ENCODE measurements at places on chromosomes 4 and X.

GRCh38 chr4:52545099-52546069, 113.7 kb downstream of the USP46 start:
- DNase-seq, result peak; percentile 40

DNA sequence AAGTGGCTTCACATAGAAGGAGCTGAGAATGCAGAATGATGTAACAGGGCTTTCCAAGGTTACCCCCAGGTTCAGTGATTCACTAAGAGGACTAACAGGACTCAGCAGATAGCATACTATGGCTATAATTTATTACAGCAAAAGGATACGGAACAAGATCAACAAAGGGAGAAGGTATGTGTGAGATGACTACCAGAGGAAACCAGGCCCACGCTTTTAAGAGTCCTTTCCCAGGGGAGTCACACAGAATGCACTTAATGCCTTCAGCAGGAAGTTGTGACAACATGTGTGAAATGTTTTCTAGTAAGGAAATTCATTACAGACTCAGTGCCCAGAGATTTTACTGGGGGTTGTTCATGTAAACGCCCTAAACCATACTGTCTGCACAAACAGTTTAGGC, 373.6 kb upstream of the MAGEB2 start:
- DNase-seq, result no peak

- DNase-seq, result peak; percentile 74
These were observed 32.8 kb downstream of the ELOVL6 start for GRCh38 chr4:110165382-110166286.

DNA sequence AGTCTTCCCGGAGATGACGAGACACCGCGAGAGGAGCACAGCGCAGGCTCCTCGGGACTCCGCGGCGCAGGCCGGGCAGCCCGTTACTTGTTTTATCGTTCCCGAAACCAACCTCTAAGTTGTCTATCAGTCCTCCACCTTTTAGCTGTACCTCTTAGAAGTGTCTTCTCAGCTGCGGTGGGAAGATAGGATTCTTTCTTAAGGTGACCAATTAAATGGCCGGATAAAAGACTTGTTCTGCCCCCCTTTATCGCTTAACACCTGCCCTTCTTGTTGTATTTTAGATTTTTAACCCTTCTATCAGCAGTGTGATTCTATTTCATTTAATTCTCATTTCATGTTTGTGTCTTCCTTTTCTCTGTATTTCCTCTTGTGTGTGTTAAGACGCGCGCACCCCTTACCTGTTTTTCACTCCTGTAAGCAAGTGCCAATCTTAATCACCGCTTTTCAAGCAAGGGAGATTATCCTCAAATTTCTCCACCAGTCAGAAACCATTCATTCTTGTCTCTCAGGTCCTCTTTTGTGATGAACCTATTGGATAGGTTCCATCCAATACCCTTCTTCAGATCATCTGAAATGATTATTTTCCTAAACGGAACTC, at the start of gene SLC9B2:
Gene SLC9B2 (minus strand): TSS at position 15 of the 601 bp plus-strand sequence. CDS start 9,211 bp downstream, outside the sequence.
- peak; percentile 6 for DNase-seq

- no peak for DNase-seq
These were observed 619.2 kb downstream of the RAPGEF2 start for GRCh38 chr4:159722052-159722451.

DNA sequence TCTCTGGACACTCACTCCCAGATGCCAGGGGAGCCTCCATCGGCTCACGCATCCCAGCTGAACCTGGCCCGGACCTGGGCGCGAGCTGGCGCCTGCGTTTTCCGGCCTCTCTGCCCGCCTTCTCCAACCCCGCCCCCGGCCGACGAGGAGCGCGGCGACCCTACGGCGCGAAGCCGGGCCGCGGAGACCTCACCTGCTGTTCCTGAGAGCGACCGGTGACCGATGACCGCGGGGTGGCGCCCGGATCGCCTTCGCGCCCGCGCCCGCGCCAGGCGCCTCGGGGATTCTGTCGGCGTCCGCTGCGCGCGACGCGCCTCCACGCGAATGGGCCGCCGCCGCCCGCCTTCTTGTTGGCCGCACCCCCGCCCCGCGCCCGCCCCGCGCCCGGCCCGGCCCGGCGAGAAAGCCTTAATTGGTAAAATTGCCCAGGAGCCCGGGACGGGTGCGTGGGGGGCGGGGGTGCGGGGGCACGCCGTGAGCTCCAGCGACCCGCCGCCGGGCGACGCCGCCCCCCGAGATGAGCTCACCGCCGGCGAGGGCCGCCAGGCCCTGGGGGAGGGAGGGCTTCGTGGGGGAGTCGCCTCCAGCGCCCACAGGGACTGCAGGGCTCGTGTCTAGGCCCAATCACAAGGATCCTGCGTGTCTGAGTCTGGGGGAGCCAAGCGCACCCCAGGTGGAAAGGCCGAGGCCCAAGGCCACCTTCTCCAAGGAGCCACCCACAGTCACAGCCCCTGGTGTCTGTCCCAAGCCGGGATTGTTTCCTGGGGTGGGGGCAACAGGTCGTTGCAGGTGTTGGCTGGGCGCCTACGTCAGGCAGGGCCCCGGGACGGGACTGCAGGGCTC, at the start of gene FLNA:
Gene FLNA (minus strand): TSS at position 322 of the 843 bp plus-strand sequence. CDS start 3,389 bp downstream, outside the sequence.
- peak; percentile 30 for DNase-seq

GRCh38 chrX:16671005-16671404, 21.0 kb downstream of the S100G start:
- no peak for DNase-seq

GRCh38 chr4:152534541-152535359, 1.1 kb downstream of the FBXW7 start:
- DNase-seq, result peak; percentile 45

DNA sequence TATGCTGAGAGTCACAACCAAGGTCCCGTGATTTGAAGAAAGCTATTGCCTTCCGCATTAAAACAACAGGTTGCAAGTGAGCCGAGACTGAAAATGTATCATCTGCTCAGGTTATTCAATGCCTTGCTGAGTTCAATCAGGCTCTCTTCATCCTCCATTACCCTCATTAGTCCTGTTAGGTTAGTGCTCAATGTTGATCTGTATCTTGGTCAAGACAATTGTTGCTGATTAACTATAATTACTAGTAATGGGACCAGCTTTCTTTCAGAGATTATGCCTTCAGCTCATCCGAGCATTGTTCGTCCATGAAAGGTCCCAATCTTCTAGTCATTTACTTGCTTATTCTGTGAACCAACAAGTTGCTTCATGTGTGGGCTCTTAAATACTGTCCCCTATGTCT, 534.6 kb upstream of the FAM241A start:
- DNase-seq, result no peak

- DNase-seq, result no peak
These were observed 454.1 kb upstream of the ADGRL3 start for GRCh38 chr4:60745800-60746571.

DNA sequence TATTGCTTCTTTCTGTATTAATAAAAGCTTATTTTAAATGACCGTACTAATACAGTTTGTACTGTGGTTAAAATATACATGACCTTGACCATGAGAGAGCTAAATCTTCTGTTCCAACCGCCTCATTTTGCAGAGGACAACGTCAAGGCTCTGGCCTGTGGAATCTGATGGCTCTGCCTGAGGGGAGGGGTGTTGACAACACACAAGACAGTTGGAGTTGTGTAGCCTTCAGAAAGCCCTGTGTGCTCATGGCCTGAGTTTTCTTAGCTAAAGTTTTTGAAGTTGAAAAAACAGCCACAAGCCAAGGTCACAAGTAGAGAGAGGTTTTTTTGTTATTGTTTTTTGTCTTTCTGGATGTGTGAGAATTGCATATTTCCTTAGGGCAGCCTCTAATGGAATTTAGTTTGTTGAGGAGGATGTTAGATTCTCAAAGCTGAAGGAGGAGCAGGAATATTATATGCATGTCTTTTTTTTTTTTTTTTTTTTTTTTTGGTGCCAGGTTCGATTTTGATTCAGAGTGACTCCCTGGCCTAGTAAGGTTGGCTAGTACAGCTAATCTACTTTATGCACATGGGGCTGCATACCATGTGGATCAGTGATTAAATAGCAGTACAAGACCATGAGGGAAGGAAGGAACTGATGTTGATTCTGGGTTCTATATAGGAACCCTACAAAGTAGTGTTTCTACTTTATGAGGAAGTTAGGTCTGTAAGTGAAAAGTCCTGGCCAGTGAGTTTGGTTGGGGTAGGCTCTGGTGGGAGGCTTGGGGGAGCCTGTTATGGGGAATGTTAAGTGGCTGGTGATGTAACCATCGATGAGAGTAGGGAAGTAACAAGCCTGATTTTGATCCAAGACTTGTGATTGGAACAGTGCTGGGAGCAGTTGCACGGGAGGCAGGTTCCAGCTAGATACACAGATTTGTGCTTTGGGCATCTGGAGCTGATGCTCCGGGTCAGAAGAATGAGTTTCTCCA, 20.3 kb downstream of the SMS start:
- no peak for DNase-seq

DNA sequence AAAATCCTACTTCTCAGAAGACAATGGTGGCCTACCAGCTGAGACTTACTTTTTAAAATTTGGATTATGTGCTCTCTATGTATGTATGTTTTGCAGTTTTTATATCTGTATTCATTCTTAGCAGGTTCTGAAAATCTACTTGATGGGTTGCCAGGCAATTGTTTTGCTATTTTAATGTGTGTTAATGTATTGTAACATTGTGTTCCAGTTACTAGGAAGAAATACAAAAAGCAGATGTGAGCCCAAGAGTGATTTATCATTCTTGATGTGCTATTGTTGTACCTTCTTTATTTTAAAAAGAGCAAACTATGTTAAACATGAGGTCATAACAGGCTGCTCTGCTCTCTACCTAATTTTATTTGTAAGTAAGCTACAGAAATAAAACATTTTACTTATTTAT, 81.9 kb downstream of the REPS2 start:
- DNase-seq, result no peak

- no peak for DNase-seq
These were observed 14.9 kb downstream of the IGFBP7 start for GRCh38 chr4:57095245-57095644.

DNA sequence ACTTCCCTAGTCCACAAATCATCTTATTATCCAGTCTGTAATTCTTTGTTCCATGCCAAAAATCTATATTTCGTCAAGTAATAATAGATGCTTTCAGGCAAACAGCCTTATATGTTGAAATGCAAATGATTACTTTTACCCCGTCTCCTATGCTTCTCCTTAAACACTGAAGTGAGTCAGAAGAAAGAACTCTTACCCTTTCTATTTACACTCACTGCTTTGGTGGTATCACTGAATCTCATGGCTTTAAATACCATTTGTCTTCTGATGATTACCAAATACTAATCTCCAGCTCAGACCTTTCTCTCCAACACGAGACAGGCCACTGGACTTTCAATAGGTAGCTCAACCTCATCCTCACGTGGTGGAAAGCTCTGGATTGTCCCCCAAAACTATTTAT, 558.1 kb downstream of the IL1RAPL1 start:
- no peak for DNase-seq

GRCh38 chrX:21932292-21933002, 8.1 kb upstream of the SMS start:
- DNase-seq, result no peak

GRCh38 chrX:132088864-132089263, 39.0 kb downstream of the FRMD7 start:
- no peak for DNase-seq

DNA sequence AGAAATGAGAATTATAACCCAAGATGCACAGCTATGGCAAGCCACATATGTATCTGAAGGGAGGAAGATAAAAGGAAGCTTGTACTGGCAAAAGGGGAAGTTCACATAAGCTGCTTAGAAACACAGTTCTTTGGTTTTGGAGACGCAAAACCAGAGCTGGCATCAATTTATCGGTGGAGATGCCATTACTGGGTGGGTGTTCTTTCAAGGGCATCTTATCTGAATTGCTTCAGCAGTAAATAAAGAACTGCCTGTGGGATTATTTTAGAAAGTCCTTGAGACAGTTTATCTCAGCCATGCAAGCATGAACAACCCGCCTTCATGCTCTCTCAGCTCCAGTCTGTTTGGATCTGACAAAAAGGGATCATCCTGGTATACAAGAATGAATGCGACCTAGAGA, 60.8 kb downstream of the DDX60 start:
- no peak for DNase-seq

- DNase-seq, result no peak
These were observed 647.4 kb downstream of the BCOR start for GRCh38 chrX:39450234-39450977.

GRCh38 chrX:76076124-76076523, 96.7 kb upstream of the PBDC1 start:
- DNase-seq, result no peak

DNA sequence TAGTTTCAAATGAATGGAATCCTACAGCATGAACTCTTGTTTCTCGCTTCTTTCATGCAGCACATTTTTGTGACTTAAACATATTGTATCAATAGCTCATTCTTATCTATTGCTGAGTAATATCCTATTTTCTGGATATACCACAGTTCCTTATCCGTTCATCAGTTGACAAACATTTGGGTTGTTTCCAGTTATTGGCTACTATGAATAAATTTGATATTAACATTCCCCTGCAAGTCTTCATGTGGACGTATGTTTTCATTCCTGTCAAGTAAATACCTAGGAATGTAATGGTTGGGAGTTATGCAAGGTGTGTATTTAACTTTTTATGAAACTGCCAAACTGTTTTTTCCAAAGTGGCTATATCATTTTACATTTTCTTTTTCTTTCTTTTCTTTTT, 114.0 kb upstream of the SH3RF1 start:
- DNase-seq, result no peak

GRCh38 chr4:80798082-80798481, 232.4 kb upstream of the BMP3 start:
- no peak for DNase-seq

- DNase-seq, result no peak
These were observed 35.4 kb upstream of the PPA2 start for GRCh38 chr4:105509291-105509690.

- DNase-seq, result no peak
These were observed 144.5 kb downstream of the NPNT start for GRCh38 chr4:106039796-106040195.

- DNase-seq, result no peak
These were observed 415.0 kb downstream of the CCSER1 start for GRCh38 chr4:90542216-90542615.

GRCh38 chrX:55129361-55129760, 40.5 kb downstream of the PAGE2 start:
- DNase-seq, result no peak

DNA sequence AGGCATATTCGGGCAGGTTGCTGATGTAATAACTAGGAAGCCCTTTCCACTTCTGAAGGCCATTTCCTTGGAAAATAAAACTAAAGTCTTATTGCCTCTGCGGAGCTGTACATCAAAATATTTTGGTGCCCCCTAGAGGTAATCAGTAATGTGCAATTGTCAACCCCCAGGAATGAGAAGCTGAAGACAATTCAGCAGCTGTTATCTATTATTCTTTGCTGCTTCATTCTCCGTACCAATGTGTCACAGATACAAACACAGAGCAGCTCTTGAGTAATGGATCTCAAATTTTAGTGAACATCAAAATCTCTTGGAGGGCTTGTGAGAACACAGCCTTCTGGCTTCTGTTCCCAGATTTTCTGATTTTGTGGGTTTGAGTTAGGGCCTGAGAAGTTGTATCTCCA, 3.5 kb upstream of the SLIT2 start:
- no peak for DNase-seq
